T follicular helper cell (primary cell): ENCODE measurements at places on chromosomes 12 and 14.

GRCh38 chr12:8817856-8818255, 4.6 kb upstream of the A2ML1 start:
- DNase-seq, result no peak

GRCh38 chr12:104677441-104678089, 220.8 kb downstream of the CHST11 start:
- no peak for DNase-seq

DNA sequence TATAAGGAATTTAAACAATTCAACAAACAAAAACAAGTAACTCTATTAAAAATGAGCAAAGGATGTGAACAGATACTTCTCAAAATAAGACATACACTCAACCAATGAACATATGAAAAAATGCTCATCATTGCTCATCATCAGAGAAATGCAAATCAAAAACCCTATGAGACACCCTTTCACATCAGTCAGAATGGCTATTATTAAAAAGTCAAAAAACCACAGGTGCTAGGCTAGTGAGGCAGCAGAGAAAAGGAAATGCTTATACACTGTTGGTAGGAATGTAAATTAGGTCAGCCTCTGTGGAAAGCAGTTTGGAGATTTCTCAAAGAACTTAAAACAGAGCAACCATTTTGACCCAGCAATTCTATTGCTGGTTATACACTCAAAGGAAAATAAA, 52.0 kb downstream of the NAV3 start:
- DNase-seq, result no peak

DNA sequence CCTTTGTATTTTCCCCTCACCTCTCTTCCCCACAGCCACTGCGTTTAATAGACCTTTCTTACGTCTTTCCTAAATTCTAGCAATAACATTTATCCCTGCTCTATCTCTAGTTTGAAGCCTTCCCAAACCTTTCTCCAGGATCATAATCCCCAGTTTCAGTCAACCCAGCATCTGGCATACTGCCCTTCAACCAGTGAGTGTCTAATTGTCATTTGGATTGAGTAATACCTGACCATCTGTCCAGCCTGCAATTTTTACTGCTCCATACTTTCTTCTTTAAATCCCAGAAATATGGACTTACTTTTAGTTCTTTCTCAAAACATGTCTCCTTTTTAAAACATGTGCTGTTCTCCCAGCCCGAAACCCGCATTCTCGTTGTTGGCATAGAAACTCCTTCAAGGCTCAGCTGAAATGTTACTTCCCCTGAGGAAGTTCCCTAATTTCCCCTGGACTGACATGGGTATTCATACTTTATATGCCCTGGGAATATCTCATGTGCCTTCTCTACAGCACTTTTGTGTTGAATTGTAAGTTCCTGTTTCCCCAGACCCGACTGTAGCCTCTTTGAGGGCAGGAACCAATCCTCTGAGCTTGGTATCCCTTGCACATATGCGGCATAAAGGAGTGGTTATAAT, 65.1 kb upstream of the ETV6 start:
- DNase-seq, result no peak

DNA sequence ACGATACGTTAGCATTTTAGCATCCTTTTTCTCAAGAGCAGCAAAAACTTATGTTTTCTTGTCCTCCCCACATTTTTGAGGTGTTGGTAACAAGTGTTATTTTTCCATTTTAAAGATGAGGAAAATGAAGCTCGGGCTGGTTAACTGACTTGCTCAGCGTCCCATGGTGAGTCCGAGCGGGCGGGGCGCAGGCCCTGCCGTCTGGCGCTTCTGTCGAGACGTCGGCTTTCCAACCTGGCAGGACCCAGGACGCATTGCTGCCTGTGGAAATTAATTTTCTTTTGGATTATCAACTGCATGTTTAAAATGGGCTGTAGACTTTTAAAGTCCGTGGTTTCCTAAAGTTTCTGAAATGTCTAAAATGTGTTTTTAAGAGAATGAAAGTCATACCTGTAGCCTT, 30.4 kb downstream of the XRCC3 start:
- DNase-seq, result no peak

DNA sequence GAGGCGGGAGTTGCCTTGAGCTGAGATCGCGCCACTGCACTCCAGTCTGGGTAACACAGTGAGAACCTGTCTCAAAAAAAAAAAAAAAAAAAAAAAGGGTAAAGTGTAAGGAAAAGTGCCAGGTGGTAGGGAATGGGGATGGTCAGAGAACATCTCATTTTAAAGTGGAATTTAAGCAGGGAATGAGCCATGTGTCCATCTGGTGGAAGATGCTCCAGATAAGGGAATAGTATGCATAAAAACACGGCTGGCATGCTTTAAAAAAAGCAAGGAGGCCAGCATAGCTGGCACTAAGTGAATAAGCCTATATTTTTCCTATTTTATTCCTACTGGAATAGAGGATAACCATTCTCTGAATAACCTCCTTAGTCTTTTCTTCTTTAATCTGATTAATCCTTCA, 33.7 kb downstream of the FAM186A start:
- no peak for DNase-seq

- DNase-seq, result no peak
These were observed 948.2 kb downstream of the GALC start for GRCh38 chr14:87044807-87045206.

GRCh38 chr12:78672033-78672432, 192.5 kb upstream of the SYT1 start:
- no peak for DNase-seq

DNA sequence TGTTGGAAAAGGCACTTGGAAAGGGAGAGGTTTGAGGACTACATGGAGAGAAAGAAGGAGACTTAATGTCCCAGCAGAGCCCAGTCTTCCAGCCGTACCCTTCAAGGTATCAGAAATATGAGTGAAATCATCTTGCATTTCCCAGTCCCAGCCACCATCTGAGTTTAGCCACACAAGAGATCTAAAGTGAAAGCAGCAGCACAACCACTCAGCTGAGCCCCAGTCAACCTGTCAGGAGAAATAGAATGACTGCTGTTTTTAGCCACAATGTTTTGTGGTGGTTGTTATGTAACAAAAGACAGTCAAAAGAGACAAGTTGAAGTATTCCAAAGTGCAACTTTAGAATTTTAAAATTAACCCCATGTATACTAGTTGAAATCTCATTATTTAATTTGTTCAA, 28.0 kb downstream of the DERA start:
- no peak for DNase-seq

GRCh38 chr12:92585115-92585727, 117.6 kb upstream of the PLEKHG7 start:
- no peak for DNase-seq
